ENCODE measurements at places on chromosomes 2 and 18.

DNA sequence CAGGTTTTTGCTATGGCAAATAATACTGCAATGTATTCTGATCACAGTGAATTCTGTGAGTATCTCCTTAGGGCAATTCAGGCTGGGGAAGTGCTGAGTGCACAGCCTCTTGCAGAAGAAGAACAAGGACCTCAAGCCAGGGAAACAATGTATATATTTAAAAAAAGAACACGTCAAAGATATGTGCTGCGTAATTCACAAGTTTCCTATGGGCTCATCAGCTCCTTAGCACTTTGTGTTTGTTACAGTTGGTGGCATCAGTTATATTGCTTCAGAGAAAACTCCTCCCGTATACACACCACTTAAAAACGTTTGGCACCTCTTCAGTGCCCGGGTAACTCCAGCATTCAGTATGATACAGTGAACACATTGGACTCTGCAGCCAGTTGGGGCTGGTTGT, 16.5 kb upstream of the MARCO start:
- no peak for DNase-seq

DNA sequence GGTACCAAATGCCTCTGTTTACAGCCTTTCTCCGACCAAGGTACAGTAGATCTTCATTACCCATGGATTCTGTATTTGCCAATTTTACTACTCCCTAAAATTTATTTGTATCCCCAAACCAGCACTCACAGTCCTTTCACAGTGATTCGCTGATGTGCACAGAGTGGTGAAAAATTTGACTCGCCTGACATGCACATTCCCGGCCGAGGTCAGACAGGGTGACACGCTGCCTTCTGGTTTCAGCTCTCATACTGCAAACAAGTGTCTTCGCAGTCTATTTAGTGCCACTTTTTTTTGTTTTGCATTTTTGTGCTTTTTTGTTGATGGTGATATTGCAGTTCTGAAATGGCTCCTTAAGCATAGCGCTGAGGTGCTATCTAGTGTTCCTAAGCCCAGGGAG, 71.0 kb downstream of the MAPK4 start:
- DNase-seq: no peak

DNA sequence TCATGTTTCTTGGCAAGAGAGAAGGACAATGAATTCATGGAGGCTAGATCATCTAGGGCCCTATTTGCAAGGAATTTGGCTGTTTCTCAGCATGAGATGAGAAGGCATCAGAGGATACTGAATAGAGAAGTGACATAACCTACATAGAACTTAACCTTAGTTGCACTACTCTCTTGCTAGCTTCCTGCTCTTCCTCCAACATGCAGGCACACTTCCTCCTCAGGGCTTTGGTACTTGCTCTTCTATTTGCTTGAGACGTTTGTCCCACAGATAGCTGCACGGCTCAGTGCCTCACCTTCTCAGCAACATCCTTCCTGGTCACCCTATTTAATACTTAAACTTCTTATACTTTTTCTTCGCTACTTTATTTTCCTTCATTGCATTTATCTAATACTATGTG, 20.0 kb upstream of the LANCL1 start:
- no peak for DNase-seq

GRCh38 chr2:40240070-40240469, 211.8 kb downstream of the SLC8A1 start:
- no peak for DNase-seq

- DNase-seq: no peak
Measured at GRCh38 chr18:7641813-7642212, 74.7 kb downstream of the PTPRM start.

GRCh38 chr2:239928391-239929350, 96.5 kb downstream of the NDUFA10 start:
- DNase-seq: no peak

GRCh38 chr2:96336873-96337272, 1.3 kb downstream of the NCAPH start:
- DNase-seq: no peak

DNA sequence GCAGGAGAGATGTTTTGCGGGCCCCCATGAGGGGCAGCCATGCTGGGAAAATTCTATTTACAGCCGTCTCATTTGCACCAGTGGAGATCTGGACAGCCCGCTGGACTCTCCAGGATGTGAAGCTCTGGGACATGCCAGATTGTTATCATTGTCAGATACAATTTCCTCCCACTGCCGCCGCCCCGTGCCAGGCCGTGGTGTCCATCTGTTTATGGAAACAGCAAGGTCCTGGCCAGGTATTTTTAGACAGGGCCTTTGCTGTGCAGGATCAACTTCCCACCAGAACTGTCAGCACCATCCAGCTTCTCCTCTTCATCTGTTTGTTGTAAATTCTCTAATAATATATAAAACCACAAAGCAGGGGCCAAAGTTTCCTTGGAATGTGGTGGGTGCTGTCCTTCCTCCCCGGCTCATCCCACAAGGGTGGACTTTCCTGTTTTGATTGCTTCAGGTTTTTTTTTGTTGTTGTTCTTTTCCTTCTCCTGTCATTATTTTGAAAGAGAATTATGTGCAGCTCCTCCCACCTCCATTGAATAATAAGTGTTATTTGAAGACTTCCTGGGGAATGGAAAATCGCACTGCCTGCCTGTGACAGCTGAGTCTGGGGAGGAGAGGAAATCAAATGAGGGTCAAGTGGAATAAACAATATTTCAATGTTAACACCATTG, 398.1 kb downstream of the TNS1 start:
- DNase-seq: no peak

GRCh38 chr18:21571772-21572171, 28.7 kb downstream of the ESCO1 start:
- DNase-seq: no peak

GRCh38 chr18:30163573-30163972, 879.0 kb downstream of the DSC3 start:
- DNase-seq: no peak

- no peak for DNase-seq
Measured at GRCh38 chr2:51903728-51904127, 871.8 kb upstream of the NRXN1 start.

GRCh38 chr2:191178806-191179514, 28.2 kb upstream of the STAT4 start:
- no peak for DNase-seq

DNA sequence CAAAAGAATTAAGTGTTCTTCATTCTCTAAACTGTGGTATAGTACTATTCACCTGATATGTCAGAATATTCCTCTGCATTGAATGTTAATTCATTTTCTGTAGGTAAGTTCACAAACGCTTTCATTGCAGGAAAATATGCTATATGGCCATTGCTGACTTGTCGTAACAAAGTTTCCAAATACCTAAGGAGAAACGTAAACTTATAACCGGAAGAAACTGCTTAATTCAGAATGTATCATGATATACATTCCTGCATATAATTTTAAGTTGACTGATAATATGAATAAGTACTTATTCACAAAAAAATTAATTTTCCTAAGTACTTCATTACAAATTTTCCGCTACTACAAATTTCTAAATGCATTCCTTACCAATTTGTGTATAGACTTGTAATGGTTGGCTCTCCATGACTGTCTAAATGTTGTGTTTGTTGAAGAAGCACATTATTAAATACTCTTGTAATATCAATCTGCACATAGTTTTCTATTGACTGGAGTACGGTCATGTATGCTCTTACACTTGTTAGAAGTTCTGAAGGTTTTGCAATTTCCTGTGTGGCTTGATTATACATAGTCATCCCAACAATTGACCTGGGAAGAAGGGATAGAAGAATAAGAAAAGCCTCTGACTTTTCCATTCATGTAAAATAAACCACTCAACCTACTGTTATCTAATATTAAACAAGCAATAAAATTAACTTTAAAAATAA, 85.4 kb downstream of the NCKAP1 start:
- DNase-seq: no peak

DNA sequence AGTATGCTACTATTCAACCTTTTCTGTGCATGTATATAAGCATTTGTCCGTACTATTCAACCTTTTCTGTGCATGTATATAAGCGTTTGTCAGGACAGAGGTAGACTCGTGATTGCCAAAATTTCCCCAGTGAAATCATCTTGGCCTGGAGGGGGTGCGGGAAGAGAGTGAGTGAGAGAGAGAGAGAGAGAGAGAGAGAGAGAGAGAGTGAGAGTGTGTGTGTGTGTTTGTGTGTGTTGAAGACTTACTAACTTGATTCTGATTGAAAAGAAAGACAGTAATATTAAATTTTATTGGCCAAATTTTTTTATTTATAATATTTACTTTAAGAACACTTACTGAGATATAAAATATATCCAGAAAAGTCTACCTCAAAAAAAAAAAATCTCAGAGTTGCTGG, 19.1 kb downstream of the FAM117B start:
- no peak for DNase-seq

DNA sequence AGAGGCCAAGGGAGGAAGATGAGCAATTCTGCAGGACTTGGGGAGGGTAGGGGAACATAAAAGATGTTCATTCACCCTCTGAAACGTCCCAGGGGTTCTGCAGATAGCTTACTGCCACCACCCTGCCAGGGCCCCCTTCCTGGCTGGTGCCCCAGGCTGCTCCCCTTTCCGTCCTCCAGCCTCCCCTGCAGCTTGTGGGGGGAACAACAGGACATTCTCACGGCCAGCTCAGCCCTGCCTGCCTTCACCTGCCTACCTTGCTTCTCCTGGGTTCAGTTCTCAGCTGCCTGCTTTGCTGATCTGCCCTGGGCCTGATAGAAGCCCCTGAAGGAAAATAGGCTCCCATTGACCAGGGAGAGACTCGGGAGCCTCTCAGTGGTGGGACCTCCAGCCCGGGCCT, 251.1 kb downstream of the CELF4 start:
- no peak for DNase-seq

DNA sequence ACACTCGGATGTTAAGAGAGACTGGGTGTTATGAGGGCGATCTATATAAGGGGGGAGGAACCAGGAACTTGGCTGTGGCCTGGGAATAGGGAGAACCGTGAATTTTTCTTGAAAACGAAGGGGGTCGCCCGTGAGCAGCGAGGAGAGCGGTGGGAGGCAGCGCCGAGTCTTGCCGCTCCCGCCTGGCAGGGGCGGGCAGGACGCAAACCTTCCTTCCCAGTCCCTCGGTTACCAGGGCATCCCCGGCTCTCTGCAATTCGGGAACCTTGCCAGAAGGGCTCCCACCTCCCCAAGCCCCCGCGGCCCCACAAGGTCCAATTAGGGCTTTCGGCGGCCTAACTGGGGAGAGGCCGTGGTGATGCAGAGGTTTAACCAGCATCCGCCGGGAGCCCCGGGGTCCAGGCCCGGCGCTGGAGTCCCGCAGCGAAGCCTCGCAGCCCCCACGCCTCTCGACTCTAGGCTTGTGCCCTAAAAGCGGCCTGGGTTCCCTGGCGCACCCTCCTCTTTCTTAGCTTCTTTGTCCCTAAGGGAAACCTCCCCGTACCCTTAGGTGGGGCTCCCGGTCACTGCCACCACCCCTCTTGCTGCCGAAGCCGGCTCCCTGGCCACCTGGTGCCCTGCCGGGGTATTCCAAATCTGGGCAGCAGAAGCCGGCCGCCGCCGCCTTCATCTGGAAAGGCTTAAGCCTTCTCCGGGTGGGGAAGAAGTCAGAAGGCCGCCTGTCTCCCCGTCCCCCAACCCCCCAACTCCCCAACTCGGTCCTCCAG, 680 bp upstream of the FHOD3 start:
- no peak for DNase-seq

GRCh38 chr2:43115881-43116280, 110.5 kb downstream of the ZFP36L2 start:
- DNase-seq: no peak

GRCh38 chr2:141940709-141941108, 190.1 kb downstream of the LRP1B start:
- no peak for DNase-seq

- DNase-seq: no peak
Measured at GRCh38 chr2:172955587-172955986, 120.1 kb upstream of the MAP3K20 start.

- no peak for DNase-seq
Measured at GRCh38 chr2:145874466-145874865, 1354.5 kb upstream of the ZEB2 start.

GRCh38 chr2:239162141-239162821, 238.5 kb downstream of the HDAC4 start:
- DNase-seq: no peak

DNA sequence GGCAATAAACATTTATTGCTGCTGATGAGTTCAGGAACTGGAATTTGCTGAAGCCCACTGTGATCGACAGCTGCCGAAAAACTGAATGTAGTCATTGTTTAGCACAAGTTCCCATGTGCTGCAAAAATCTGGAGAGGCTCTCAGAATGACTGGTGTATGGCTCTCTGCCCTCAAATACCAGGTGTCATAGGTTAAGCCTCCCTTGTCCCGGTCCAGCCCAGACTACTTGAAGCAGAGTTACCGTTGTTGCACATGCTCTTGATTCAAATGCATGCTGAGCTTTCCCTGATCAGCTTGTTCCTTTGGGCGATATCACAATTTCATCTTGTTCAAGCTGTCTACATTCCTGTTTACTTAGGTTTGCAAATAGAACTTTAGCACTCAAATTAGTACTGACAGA, 625.2 kb downstream of the CPS1 start:
- DNase-seq: no peak

- no peak for DNase-seq
Measured at GRCh38 chr2:236335696-236336574, 71.7 kb upstream of the ASB18 start.

- DNase-seq: no peak
Measured at GRCh38 chr2:180775711-180776110, 204.7 kb upstream of the UBE2E3 start.

DNA sequence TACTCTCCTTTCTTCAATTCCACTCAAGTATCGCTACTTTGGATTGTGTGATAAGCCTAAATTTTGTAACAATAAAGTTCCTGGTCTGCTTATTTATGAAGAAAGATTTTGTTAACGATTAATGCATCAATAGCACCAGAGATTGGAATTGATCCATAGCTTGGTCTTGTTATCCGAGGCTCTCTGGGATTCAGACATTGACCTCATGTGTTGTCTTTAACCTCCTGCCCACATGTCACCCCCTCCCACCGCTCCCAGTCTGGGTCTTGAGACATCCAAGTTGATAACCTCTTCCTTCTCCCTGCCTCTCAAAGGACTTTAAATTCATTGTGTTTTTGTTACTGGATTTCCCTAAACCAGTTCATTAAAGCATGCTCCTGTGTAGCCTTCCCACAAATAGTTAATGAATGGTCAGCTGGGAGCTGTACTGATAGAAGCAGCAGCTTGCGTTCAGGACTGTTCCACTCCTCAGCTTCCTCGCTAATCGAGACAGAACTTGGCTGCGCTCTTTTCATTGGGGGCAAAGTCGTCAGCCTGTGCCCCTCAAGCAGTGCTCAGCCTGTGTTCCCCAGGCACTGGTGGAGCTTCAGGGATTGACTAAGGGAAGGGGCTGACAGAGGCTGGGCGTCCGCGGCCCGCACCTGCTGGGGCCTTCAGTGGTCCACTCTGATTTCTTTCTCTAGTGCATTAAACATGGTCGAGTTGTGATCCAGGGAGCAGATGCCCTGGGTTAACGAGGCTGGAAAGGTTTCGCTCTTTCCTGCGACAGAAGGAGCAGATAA, 18.9 kb downstream of the ASB1 start:
- DNase-seq: no peak

DNA sequence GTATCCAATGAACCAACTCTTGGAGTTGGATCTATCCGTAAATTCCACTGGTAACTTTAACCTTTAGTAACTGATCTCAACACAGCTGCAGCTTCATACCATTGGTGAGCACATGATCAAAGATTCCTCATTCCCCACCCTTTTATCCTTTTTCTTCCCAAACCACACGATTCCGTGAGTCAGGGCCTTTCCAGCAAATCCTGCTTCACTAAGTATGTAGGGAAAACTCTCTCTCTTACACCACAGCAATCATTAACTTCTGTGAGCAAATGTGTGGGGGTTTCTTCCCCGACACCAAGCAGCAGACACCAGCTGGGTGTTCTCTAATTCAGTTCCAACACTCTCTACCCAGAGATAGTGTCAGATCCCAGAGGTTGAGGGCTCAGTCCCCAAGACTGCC, 23.5 kb downstream of the ELP2 start:
- DNase-seq: no peak

GRCh38 chr2:188414869-188415753, 123.4 kb downstream of the GULP1 start:
- DNase-seq: no peak
